NCI-H2171 treated with DMSO at 0.1 percent for 48 hours (cell line): ENCODE measurements at places on chromosomes 3 and 15.

DNA sequence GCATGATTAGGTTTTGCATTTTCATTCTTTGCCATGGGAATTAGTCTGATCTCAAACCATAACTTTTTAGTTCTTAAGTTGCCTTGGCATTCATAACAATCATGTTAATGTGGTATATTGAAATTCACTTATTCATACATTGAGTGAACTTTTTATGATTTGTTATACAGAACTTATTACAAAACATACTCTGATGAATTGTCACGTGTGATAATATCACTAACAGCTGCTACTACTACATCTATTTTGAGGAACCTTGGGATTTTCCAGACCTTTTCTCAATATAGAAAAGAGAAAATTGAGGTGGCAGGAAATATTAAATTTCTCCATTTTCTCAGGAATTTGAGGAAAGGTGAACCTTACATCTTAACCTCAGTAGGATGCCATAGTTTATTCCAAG lies 9.2 kb downstream of the LXN start:
- DNase-seq = no peak

GRCh38 chr3:83074485-83074884 lies 1313.0 kb upstream of the GBE1 start:
- no peak for DNase-seq

DNA sequence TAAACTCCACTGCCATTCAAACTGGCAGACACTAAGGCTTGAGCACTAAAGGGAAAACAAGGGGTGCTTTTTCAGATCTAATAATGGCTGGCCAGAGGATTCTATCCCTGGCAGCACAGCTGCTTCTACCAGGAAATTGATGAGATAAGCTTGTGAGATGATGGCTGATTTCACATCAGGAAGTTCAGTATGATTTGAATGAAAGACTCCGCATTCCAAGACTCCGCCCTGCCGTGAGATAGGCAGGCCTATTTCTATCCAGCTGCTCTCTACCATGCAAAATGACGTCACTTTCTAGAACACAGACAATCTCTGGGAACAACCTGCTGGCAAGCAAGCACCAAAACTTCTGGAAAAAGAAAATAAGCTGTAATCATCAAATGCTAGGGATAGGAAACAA lies 171.8 kb downstream of the WDR76 start:
- DNase-seq = no peak

DNA sequence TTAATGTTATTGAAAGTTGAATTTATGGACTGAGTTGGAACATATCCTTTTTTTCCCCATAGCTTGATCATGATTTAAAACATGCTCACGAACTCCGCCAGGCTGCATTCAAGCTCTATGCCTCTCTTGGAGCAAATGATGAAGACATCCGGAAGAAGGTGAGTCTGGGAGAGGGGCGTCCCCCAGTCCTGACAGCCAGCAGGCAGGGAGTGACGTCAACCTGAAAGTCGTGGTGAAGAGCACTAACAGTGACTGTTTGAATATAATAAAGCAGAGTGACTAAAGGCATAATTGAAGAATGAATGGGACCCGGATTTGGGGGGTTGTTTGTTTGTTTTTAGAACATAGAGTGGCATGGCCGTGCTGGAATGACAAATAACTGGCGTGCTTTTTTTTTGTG lies 57.9 kb downstream of the ARMC8 start:
- DNase-seq = no peak

DNA sequence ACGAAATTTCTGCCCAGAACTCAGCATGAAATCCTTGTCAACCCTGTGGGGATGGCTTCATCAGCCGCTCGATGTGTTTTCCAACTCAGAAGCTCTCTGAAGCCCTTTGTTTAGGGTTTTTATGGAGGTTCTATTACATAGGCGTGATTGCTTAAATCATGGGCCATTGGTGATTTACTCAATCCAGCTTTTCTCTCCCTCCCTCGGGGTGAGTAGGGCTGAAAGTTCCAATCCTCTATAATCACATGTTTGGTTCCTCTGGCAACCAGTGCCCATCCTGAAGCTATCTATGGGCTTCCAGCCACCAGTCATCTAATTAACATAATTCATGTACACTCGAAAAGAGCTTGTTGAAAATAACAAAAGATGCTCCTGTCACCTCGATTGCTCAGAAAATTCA lies 51.6 kb downstream of the GATM start:
- DNase-seq = no peak
